ENCODE measurements at places on chromosomes 6 and 20. TPM values are rescaled to one million over a fixed set of nuclear protein-coding genes. Genes with fewer than 3 reads are reported as not detected.

- no peaks in the 10 kb centered on the region for H3K4me1 ChIP-seq
- no peaks in the 10 kb centered on the region for H3K36me3 ChIP-seq
- H3K4me3 ChIP-seq: no peak overlapping the region
- H3K27ac ChIP-seq: no peak overlapping the region
These were observed 41.8 kb upstream of the TOP1 start for GRCh38 chr20:40986774-40987173.

DNA sequence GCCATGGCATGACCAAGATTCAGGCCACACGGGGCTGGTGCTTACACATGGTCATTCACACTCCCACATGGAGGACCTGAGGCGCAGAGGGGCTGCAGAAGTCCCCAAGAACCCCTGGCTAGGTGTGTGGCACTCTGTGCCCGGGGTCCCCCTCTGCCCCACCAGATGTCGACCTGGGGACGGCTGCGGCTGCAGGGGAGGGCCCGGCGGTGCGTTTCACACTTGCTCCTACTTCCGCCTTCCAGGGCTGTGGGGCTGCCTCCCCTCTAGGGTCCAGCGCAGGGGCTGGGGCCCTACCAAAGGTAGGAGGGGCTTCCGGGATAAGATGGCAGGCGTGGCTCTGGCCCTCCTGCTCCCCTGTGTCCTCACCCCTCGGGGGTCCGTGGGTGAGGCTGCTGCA lies 81.1 kb upstream of the SLCO4A1 start:
- H3K4me1 ChIP-seq: no peaks in the 10 kb centered on the region
- DNase-seq: no peak

DNA sequence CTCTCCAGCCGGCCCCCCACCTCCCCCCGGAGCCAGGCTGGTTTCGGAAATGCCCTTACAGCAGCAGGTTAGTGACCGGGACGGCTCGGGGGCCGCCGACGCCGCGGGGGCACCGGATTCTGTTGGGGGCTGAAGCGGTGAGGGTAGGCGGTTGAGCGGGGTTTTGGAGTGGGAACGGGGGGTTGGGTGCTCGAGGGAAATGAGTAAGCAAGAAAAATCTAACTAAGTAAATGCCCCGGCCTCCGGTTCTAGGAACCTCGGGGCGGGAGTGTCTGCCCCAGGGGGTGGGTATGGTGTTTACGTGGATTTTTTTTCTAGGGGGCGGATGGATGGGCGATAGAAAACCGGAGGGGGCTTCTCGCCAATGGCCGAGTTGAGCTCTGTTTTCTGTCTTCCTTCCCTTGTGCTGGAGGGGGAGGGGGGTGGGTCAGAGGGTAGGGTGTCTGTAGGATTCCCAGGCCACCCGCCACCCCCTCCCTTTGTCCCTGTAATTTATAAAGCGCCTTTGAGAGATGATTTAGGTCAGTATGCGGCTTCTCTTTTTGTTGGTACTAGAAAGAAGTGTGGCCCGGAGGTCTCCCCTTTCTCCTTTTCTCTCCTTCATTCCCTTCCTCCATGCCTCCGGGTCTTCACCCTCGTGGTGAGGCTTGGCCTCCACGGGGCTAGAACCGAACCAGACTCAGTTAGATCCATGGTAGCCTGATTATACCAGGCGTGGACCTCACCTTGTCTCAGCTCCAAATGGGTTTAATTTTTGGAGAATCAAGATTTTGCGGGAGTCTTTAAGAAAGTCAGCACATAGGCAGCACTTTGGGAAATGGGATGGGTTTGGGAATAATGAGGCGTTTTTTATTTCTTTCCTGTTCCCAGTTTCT lies 2.3 kb downstream of the E2F3 start:
- peak overlapping the region; percentile 38 for H3K4me3 ChIP-seq
- no peaks in the 10 kb centered on the region for H3K4me1 ChIP-seq
- DNase-seq: no peak
- H3K27ac ChIP-seq: peak overlapping the region; percentile 89

GRCh38 chr6:188821-189655 lies 103.2 kb upstream of the DUSP22 start:
- no peaks in the 10 kb centered on the region for H3K4me1 ChIP-seq
- H3K27ac ChIP-seq: no peak overlapping the region
- H3K4me3 ChIP-seq: no peak overlapping the region
- no peaks in the 10 kb centered on the region for H3K36me3 ChIP-seq
- H3K27me3 ChIP-seq: no peaks in the 10 kb centered on the region

GRCh38 chr6:558089-558488 lies 98.8 kb downstream of the HUS1B start:
- H3K4me1 ChIP-seq: no peaks in the 10 kb centered on the region
- peaks cover 17% of the 10 kb centered on the region for H3K36me3 ChIP-seq
- no peaks in the 10 kb centered on the region for H3K27me3 ChIP-seq
- no peak overlapping the region for H3K27ac ChIP-seq

GRCh38 chr20:46255440-46256104 lies 52.7 kb downstream of the CDH22 start:
- H3K36me3 ChIP-seq: no peaks in the 10 kb centered on the region
- H3K27me3 ChIP-seq: no peaks in the 10 kb centered on the region
- DNase-seq: peak; percentile 76

GRCh38 chr6:21883595-21884328 lies 290.2 kb downstream of the SOX4 start:
- H3K27ac ChIP-seq: no peak overlapping the region
- H3K4me3 ChIP-seq: no peak overlapping the region
- no peaks in the 10 kb centered on the region for H3K36me3 ChIP-seq

- peaks cover 3% of the 10 kb centered on the region for H3K27me3 ChIP-seq
- H3K27ac ChIP-seq: no peak overlapping the region
- DNase-seq: no peak
- no peaks in the 10 kb centered on the region for H3K36me3 ChIP-seq
- no peak overlapping the region for H3K4me3 ChIP-seq
- H3K4me1 ChIP-seq: no peaks in the 10 kb centered on the region
These were observed 89.0 kb upstream of the CDH4 start for GRCh38 chr20:61163031-61163430.

KIAA1755 gene
- 0.24 TPM for total RNA-seq

JPH2 gene
- 0.31 TPM for total RNA-seq

STMND1 gene
- 1.3 TPM for total RNA-seq

TRIM26 gene
- 15.3 TPM for total RNA-seq

COX4I2 gene
- 0.28 TPM for total RNA-seq

MLN gene
- total RNA-seq: not detected

KCNS1 gene
- total RNA-seq: 0.04 TPM

MAS1 gene
- not detected for total RNA-seq

SLC22A23 gene
- total RNA-seq: 27.9 TPM

MYL9 gene
- 62.2 TPM for total RNA-seq
